ENCODE measurements at places on chromosomes 16 and 17.

DNA sequence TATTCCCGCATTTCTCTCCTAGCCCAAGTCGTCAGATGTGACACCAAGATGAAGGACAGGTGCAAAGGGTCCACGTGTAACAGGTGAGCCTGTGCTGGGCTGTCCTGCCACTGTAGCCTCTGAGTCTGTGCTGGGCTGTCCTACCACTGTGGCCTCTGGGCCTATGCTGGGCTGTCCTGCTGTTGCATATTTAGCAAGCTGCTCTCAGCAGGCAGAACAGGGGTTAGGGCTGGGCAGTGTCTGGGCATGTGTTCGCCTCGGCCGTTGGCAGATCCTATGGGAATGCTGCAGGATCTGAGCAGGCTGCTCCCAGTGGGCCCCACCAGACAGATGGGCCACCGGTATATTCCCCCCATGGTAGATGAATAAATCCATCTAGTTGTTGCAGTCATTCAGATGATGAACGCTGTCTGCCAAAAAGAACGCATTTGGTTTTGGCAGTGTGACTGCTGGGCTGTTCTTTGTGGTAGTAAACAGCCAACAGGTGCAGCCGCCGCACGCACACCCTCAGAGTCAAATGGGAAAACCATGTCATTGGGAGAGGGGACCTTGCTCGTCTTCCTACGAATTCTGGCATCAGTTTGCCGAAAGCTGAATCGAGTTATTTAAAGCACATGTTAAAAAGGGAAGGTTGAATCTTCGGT, 49.2 kb downstream of the CRISPLD2 start:
- no peak for DNase-seq

GRCh38 chr17:40480501-40481003, 20.9 kb downstream of the TNS4 start:
- no peak for DNase-seq

DNA sequence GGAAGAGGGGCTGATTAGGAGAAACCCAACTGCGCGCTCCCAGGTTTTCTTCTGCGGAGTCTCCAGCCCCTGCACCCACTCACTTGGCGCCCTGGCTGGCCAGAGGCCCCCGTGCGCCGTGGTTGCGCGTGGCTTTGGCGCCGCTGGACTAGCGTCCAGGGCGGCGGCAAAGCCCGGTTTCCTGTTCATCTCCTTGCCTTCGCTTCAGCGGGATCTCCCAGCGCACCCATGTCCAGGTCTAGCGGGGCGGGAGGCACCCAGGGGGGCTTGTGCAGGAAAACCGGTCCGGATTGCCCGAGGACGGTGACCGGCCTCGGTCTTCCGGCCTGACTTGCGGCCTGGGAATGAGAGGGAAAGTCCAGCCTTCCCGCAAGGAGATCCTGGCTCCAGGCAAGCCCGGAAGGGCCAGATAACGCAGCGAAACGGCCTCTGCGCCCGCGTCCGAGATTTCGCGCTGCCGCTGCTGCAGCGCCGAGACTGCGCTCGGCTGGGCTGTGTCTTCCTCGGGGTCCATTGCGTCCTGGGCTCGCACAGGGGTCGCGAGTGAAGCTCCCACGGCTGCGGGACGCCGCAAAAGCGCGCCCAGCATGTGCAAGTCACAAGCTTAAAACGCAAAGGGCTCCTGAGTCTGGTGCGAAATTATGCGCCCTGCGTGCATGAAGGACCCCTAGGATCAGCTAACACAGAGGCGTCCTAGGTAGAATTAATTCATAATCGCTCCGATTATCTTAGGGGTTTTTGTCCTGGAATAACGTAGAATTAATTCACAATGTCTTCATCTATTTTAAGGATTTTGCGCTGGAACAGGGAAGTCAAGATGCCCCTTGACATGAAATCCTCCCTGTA, 5.7 kb downstream of the FOXF1 start:
- no peak for DNase-seq

DNA sequence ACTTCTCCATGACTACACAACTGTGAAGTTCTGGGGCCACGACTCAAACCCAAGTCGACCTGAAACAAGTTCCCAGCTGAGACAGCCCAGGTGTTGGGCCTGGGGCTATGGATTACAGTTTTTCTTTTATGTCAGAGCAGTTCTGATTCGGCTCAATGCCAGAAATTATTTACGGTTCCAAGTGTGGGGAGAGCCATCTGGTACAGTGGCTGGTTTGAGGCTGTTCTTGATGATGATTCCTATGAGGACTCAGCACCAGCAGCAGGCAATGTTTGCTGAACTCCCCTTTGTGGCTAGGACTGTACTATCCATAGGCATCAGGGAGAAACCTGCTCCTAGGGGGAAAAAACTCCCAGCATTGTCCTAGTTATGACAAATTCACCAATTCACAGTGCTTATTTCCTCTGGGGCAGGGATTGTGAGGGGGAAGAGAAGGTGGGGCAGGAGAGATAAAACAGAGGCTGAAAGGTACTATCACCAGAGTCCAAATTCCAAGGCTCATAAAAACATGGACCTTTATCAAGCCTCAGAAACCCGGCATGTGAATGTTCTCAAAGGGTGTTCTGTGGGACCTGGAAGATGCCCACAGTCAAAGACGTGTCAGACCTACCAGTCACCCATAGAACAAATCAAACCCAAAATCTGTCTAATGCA, 18.2 kb upstream of the CMTM4 start:
- DNase-seq = no peak

- no peak for DNase-seq
Measured at GRCh38 chr17:32445497-32445896, 1.2 kb downstream of the PSMD11 start.

- no peak for DNase-seq
Measured at GRCh38 chr16:12119562-12119961, 143.0 kb downstream of the SNX29 start.
